ENCODE measurements at places on chromosomes 1 and 21.

GRCh38 chr1:56077206-56077605 is 502.2 kb downstream of the PLPP3 start:
- no peak for DNase-seq

DNA sequence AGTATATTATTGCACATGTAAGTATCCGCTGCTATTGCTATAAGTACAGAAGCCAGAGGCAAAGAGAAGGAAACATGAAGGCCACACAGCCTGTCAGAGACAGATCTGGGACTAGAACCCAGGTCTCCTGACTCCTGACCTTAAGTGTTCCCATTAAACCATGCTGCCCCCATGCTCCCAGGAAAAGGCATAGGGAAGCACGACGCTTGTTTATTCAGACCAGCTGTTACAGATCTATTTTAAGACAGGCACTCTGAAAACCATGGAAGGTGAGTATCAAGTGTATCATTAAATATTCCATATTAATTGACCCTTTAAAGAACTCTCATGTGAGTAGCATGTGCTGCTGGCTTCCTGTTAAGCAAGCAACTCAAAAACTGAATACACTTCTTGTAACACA is 11.4 kb downstream of the VAV3 start:
- no peak for DNase-seq

DNA sequence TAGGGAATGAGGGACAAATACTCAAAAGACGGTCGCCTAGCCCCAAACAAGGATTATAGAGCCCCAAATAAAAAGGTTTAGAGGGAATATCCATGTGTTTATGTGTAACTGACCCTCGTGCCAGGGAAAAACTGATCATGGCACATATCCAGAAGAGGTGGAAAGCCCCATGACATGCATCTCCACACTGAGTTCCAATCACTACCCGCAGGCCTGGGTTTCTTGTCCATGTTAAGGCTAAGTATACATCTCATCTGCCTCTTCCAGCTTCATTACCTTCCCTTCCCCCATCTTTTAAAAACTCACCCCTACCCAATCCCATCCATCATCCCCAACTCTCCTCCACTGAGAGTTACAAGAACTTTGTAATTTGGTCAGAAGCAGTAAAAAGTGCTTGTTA is 15.2 kb downstream of the GADD45A start:
- no peak for DNase-seq

DNA sequence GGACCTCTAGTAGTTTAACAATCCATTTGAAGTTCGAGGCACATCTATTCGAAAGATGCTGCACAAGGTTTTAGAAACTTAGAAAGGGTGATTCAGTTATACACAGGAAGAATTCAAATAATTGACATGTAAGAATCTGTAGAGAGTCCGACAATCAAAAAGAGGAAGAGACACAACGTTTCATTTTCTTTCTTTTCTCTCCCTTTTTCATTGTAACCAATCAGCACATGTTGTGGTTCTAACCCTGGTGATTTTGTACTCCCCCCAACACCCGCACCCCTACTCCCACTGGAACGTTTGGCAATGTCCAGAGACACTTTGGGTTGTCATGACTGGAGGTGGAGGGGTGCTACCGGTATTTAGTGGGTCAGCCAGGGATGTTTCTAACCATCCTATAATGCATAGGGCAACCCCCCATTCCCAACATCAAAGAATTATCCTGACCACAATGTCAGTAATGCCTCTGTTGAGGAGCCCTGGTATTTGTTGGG is 4.9 kb downstream of the TGFB2 start:
- no peak for DNase-seq

- no peak for DNase-seq
These were observed 13.0 kb upstream of the ANGPTL7 start for GRCh38 chr1:11176081-11176706.

DNA sequence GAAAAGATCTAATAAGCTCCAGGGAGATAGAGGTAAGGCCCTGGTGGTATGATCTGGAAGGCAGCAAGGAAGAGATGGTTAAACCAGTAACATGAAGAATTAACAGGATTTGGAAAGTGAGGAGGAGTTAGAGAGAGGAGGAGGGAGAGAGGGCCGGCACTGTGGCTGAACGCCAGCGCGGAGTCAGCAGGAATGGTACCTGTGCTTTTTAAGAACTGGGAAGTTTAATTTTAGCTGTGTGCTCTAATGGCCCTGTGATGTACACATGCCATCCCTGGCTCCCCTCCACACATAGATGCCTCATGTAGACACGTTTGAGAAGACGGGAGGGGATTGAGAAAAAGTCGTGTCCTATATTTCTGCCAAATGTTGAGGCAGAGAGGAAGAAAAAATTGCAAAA is 13.8 kb upstream of the AVPR1B start:
- DNase-seq: no peak

GRCh38 chr1:227191607-227192006 is 126.7 kb downstream of the CDC42BPA start:
- no peak for DNase-seq

DNA sequence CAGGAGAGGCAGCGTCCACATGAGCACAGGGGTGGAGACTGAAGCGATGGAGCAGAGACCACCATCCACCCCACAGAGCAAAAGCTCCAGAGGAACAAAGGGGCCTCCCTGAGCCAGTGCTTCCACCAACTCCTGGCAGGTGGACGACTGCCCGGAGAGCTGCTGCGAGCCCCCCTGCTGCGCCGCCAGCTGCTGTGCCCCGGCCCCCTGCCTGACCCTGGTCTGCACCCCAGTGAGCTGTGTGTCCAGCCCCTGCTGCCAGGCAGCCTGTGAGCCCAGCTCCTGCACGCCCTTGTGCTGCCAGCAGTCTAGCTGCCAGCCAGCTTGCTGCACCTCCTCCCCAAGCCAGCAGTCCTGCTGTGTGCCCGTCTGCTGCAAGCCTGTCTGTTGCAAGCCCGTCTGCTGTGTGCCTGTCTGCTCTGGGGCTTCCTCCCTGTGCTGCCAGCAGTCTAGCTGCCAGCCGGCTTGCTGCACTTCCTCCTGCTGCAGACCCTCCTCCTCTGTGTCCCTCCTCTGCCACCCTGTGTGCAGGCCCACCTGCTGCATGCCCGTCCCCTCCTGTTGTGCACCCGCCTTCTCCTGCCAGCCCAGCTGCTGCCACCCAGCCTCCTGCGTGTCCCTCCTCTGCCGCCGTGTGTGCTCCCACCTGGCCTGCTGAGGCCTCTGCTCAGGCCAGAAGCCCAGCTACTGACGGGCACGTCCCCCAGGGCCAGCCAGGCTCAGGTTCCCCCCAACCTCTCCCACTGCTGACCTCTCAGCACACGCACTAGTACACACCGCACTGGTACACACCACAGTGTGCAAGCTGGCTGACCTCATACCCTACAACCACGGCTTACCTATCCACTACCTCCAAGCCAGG is 5.4 kb downstream of the KRTAP10-12 start:
- DNase-seq: no peak

DNA sequence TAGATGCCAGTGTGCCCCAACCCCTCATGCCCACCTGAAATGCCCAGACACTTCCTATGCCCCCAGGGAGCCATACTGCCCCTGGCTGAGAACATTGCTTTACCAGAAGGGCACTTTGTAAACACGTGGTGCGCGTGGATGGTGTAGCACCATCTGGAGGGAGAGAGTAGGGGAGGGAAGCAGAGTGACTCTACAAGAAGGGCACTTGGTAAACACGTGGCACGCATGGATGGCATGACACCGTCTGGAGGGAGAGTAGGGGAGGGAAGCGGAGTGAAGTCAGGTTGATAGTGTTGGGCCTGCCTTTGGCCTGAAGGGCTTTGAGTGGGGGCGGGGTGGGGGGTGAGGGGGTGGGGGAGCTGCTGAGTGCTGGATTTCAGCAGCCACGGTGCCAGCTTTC is 324.0 kb upstream of the VAMP3 start:
- DNase-seq: no peak

DNA sequence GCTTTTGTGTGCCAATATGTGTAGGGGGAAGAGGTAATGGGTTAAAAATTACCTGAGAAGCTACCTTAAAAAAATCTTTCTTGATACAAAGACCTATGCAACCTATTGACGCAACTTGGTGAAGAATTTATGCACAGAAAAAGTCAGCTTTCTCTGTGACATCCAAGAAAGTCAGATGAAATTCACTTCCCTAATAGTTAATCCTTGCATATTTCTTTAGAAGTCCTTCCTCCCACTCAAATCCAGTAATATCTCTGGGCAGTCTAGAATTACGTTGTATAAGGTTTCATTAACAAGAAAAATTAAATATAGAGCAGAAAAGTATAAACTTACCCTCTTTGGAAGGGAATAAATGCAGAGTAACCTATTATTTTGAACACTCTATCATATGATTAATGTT is 2.9 kb downstream of the UBAP2L start:
- DNase-seq: no peak

GRCh38 chr1:151773702-151774101 is 10.4 kb upstream of the MRPL9 start:
- DNase-seq: no peak

Measured in activated CD4-positive, alpha-beta T cell treated with anti-CD3 and anti-CD28 coated beads for 24 hours (primary cell).